Right ventricle myocardium inferior (tissue), 1 donor: ENCODE measurements at places on chromosomes 2 and 18.

DNA sequence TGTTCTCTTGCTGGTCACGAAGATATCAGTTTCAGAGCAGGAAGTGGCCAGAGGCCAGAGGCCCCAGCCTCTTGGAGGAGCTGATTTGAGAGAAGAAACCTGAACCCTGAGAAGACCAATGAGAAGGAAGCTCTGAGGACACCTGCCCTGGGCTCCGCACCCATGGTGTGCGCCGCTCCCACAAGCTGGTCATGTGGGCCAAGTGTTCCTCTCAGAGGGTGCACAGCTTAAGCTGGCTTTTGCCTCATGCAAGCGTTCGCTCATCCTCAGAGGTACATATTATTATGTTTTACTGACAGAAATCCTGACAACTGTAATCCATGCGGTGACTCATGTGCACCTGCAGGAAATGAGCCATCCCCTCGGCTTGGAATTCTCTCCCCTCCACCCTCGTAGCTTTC, 316.1 kb upstream of the MYT1L start:
- DNase-seq, result no peak

DNA sequence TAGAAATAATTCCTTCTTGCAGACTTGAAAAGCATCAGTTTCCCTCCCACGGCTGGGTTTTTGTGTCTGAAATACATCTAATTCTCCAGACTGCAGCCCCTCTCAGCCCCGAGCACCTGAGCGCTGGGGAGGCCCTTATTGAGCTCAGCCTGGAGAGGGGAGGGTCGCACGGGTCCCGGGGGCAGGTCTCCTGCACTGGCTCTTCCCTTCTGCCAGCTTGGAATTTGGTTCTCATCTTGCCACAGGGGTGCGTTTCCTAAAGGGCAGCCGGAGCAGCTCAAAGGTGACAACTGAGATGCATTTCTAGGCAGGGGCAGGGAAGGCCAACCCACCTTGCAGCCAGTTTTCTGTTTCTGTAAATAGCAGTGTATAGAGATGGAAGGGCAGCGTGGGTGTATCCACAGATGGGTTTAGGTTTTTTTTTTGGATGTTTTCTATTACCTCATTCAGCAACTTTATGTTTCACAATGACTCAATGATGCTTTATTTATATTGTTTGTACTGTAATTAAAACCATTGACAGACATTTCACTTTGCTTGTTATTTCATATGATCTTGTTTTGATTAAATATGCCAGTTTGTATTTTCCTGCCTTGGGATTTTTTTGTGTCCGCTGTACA, 37.0 kb downstream of the GBX2 start:
- DNase-seq, result no peak

- DNase-seq, result no peak
Observed at GRCh38 chr2:10312437-10312957, 9.8 kb downstream of the HPCAL1 start.

GRCh38 chr18:58396144-58396543, 232.7 kb downstream of the ALPK2 start:
- no peak for DNase-seq

- no peak for DNase-seq
Observed at GRCh38 chr2:28801726-28802125, 8.9 kb upstream of the SPDYA start.

DNA sequence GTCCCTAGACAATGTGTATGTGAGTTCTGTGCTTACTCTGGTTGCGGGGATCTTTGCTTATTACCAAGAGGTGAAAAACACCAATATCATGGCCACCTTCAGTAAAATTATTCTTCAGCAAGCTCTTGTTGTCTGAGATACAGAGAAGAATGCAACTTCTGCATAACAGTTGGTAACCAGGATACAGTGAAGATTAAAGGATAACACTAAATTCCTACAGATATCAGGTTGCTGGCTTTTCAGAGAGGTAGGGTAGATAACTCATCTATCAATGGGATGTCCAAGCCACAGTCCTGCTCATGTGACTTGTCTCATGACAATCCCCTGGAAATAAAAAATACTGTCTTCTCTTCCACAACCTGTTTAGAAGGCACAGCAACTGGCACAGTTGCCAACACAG, 308.5 kb downstream of the TNS1 start:
- DNase-seq, result no peak

- no peak for DNase-seq
Observed at GRCh38 chr2:96103187-96103601, 13.2 kb downstream of the ADRA2B start.

DNA sequence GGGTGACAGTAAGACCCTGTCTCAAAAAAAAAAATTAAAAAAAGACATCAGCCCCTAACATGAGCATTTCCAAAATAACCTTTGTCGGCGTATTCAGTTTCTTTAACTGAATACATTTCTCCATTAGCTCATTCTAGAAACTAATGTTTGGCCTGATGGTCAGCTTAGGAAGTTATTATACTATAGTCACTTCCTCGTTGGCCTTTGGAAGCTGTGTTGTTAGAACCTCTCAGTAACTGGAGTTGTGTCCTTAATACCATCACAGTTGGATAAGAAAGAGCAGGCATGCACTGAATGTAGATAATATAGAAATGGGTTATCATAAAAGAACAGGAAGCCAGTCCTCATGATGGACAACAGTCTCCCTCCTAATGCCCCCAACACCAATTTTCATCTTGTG, 112.8 kb downstream of the ANTXR1 start:
- no peak for DNase-seq

GRCh38 chr2:143875295-143876233, 644.4 kb downstream of the ZEB2 start:
- DNase-seq, result no peak

DNA sequence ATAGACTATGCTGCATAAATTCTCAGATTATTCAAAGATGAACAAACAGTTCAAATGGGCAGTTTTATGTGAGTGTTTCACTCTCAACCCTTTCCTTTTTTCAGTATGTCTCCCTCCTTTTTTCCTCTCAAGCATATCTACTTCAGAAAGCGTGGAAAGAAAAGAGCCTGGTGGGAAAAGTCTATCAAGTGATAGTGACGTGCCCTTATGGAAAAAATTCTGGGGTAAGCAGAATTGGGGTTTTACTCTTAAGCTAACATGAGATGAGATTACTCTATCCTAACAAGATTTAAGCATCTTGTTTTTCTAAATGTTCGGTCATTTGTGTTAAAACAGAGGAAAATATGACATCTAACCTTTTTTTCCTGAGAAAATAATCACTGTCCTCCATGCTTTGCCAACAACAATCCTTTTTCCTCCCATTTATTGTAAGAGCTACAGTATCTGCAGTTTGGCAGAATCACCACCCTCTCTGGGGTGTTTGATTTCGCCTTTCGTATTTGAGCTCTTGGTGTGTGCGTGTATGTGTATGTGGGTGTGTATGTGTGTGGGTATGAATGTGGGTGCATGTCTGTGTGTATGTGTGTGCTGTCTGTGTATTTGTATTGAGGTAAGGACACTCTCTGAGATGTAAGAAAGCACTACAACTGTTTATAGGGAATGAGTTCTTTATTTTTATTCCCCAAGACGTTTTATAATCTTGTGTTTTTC, 143.9 kb upstream of the L3MBTL4 start:
- no peak for DNase-seq

- DNase-seq, result no peak
Observed at GRCh38 chr2:26706093-26706492, 13.6 kb downstream of the KCNK3 start.

- no peak for DNase-seq
Observed at GRCh38 chr2:120110062-120110362, 97.1 kb downstream of the EPB41L5 start.

- no peak for DNase-seq
Observed at GRCh38 chr2:216916956-216917650, 57.2 kb upstream of the TNP1 start.

GRCh38 chr2:60359569-60359968, 193.9 kb downstream of the BCL11A start:
- DNase-seq, result no peak

DNA sequence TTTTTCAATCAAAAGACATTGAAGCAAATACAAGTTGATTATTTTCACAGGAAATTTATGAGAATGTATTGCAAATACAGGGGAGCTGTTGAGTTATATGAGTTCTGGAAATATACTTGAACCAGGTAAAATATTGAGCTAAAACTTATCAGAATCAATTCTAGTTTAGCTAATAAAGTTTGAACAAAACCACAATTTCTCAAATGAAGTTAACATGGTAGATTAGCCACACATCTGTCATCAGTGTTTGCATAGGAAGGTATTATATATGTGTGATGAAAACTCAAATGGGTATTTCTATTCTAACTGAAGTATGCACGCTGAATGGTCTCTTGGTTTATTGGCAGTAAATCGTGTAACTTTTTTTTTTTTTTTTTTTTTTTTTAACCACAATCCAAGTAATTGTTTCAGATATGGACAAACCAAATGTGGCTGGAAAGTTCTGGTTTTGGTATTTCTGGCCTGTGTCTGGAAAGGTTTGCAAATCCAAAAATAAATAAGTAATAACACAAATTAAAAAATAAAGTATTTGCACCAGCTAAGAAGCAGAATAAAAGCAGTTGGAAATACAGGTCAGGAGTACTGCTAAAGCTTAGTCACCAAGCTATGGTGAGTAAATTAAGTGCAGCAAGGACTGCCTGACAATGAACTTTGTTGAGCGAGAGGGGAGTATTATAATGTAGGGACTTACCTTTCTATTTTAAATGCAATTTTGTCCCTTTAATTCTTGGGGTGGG, 479.1 kb upstream of the FANCL start:
- DNase-seq, result no peak

DNA sequence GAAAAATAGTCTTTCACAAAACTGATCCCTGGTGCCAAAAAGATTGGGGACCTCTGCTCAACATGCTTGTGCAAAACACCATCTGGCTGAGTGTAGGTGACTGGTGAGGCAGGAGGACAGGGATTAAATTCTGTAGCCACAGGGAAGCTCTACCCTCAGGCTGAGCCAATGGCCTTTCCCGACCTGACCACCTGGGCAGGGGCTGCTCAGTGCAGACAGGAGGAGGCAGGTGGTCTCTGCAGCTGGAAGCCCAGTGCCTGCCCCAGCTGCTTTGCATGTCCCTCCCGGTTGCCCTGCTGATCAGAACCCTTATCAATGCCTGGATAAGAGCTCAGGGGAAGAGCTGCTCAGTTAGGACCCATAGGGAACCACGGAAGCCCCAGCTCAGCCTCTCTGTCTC, 235.3 kb downstream of the ANKRD36 start:
- no peak for DNase-seq

DNA sequence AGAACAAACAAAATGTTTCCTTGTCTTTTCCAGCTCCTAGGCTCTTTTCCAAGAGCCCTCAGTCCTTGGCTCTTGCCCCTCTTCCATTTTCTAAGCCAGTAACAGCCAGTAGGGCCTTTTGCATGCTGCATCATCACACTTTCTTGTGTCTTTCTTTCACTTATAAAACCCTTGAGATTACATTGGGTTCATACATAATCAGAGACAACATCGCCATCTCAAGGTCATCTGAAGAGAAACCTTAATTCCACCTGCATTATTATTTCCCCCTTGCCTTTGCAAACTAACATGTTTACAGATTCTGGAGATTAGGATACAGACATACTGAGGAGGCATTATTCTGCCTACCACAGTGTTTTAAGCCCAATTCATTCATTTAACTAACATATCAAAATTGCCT, 697.3 kb downstream of the TRIB2 start:
- DNase-seq, result no peak

DNA sequence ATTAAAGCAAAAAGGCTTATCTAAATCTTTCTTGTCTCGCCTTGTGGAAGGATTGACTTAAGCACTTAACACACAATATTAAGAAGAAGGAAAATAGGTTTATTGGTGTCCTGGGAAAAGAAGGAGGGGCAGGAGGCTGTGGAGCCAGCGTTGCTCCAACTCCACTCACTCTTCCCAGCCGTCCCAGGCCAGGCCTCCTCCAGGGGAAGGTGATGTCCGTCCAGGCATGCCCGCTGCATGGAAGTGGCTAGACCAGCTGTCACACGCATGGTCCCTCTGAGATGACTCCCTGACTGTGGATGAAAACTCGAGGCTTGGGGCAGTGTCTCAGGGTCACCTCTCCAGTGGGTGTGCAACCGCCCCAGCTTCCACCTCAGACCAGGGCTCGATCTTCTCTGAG, 281.1 kb downstream of the GALR1 start:
- no peak for DNase-seq

DNA sequence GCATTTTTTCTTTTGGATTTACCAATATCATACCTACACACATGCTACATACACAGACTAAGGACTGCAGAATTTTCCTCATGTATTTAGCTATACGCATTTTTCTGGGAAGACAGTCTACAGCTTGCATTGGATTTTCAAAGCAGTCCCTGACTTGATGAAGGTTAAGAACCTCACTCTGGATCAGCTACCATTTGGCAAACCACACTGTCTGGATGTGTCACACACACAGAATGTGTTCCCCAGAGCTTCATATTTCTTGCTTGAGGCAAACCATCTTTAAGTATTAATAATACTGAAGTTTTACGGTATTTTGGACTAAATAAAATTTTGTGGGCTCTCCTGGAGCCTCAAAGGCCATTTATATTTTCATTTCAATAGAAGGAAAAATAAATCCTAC, 102.3 kb downstream of the TCF4 start:
- DNase-seq, result no peak

- DNase-seq, result no peak
Observed at GRCh38 chr2:190986221-190986953, 27.6 kb downstream of the STAT1 start.

DNA sequence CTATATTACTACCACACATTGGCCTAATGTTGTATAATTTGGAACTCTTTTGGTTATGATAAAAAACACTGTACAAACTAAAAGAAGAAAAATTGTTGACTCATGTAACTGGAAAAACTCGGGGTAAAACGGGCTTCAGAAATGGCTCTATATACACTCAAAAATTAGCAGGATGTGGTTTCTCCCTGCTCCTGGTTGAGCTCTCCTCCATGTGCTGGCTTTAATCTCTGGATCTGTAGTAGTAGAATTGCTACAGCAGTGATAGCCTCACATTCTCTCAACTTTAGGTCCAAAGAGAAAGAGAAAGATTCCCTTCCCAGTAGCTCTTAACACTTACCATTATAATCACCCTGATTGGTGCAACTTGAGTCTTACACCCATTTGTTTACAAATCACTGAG, 274.9 kb upstream of the GALNT5 start:
- DNase-seq, result no peak

- no peak for DNase-seq
Observed at GRCh38 chr2:234963773-234964615, 12.2 kb downstream of the SH3BP4 start.

- DNase-seq, result no peak
Observed at GRCh38 chr2:231318954-231319353, 76.6 kb upstream of the B3GNT7 start.

DNA sequence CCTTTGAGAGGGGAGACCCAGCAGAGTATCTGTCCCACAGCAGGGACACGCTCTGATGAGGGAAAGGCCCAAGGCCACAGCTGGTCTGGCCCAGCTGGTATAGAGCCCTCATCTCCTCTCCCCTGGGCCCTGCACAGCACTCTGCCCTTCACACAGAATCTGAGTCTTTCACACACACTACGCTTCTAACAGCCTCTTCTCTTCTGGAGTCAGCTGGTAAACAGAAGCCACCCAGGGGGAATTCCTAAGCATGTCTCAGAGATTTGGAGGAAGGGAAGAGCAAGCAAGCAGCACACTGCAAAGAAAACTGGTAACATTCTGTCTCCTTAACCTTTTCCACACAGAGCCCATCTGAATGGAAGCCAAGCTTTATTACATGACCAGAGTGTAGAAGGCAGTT, 121.1 kb upstream of the ACAA2 start:
- DNase-seq, result no peak

GRCh38 chr2:222982909-222983265, 69.1 kb upstream of the KCNE4 start:
- DNase-seq, result no peak
